Uterine smooth muscle cell (primary cell): ENCODE measurements at places on chromosomes 7 and 10. TPM values are rescaled to one million over a fixed set of nuclear protein-coding genes. Genes with fewer than 3 reads are reported as not detected.

ATRNL1 gene
- 0.62 and 1.00 TPM in 2 replicates for total RNA-seq

RBP3 gene
- total RNA-seq = not detected in 2 replicates

GPR158 gene
- under 0.01 TPM in 1 of 2 replicates, not detected in the other for total RNA-seq

IGFBP1 gene
- 0.11 TPM in 1 of 2 replicates, not detected in the other for total RNA-seq

CCDC146 gene
- 0.87 and 1.1 TPM in 2 replicates for total RNA-seq
